ENCODE measurements at places on chromosomes 6 and 20.

GRCh38 chr6:107704347-107705013 is 119.6 kb downstream of the SCML4 start:
- no peak for DNase-seq

DNA sequence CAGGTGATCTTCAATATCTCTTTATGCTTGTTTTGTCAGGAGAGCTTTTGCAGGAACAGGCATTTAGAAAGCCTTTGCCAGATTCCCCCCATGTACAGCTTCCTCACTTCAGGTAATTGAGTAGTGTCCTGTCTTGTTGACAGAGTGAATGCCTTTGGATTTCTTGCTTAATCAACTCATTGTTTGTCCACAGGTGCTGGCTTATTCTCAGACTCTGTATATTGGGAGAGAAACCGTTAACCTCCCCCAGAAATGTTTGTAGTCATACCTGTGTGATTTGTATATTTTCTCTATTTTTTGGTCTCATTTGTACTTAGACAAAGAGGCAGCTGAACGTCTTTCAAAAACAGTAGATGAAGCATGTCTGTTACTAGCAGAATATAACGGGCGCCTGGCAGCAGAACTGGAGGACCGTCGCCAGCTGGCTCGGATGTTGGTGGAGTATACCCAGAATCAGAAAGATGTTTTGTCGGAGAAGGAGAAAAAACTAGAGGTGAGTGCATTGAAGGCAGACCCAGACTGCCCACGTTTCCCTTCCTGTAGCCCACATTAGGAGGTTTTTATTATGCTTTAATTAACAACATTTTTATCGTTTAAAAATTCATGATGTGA is 32.3 kb downstream of the RPRD1B start:
- DNase-seq, result no peak

- DNase-seq, result no peak
Observed at GRCh38 chr6:43373252-43373875, 3.9 kb upstream of the ZNF318 start.

DNA sequence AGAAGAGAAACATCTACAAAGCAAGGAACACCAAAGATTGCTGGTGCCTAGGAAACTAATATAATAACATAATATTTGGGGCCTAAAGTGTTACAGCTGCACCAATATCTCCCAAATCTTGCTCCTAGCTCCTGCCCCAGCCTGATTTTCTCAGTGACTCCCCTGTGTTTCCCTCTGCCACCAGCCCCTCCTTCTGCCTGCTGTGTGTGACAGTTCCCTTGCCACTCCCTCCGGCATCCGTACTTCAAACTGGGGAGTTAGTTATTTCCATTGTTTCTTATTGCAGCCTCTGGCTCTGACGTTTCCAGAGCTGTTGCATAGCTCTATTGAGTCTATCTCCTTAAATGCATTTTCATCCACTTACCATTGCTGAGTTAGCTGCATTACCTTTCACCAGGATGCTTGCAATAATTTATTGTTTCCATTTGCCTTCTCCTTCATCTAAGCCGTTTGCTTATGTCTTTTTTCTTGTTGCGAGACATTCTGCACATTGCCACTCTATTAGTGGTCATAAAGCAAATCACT is 43.1 kb downstream of the ESR1 start:
- no peak for DNase-seq

GRCh38 chr6:43588194-43588593 is 12.2 kb downstream of the POLH start:
- DNase-seq, result no peak

- no peak for DNase-seq
Observed at GRCh38 chr6:141088171-141088570, 1044.6 kb upstream of the GJE1 start.

DNA sequence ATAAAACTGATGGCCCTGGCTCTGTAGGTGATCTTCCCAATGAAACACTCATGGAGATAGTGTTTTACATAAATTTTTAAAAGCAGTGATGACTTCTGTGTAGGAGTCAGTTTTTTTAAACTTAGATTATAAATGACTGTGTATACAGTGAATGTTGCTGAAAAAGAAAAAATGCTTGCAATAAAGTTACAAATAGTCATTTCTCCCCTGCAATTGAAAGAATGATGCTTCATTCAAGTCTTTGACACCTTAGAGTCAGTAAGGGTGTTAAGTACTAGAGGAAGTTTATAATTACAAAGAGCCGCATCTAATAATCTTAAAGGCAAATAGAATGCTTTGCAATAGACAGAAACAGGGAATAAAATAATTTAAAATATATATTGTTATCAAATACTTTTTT is 27.6 kb downstream of the ZNF292 start:
- no peak for DNase-seq

GRCh38 chr20:4966826-4967751 is 34.2 kb downstream of the SLC23A2 start:
- no peak for DNase-seq

DNA sequence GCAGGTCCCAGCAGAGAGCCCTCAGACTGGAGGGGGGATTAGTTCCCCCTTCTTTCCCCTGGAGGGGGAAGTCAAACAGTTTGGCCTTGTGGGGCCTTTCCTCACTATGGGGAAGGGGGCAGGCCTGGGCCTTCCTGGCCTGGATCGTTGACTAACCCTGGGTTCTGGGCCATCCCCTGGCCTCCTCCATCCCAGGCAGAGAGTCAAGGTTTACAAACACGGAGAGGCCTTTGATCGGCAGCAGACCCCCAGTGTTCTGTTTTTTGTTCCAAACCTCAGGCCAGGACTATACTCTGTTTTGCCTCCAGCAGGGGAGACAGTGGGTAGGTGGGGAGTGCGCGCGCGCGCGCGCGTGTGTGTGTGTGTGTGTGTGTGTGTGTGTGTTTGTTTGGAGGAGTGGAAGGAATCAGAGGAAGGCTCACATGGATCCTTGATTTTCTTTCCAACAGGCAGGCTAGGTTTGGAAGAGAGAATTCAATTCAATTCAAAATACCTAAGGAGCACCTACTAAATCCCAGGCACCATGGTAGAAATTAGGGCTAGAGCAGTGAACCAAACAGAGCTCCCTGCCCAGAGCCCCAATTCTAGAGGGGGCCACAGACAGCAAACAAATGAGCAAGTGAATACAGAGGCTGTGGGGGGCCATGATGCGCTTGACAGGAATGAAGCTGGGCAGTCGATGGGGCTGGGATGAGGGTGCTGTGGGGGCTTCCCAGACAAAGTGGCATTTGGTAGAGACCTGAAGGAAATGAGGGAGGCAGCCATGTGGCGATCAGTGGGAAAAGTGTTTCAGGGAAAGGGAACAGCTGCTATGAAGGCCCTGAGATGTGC is 14.8 kb downstream of the TP53RK start:
- no peak for DNase-seq

DNA sequence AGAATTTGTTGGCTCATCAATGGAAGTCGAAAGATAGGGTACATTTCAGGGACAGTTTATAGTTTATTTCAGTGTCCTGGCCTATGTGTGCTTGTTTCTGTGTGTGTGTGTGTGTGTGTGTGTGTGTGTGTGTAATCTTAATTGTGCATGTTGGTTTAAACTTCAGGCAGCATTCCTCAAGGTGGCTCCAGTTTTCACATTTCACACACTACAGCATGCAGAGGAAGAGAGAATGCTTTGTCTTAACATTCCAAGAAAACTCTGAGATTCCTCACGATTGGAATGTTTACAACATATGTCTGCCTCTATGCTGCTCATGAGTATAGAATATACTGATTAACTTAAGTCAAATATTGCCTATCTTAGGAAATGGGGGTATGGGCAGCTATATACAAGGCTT is 332.6 kb upstream of the EPHA7 start:
- DNase-seq, result no peak

- DNase-seq, result no peak
Observed at GRCh38 chr20:54004445-54004844, 65.9 kb downstream of the BCAS1 start.

DNA sequence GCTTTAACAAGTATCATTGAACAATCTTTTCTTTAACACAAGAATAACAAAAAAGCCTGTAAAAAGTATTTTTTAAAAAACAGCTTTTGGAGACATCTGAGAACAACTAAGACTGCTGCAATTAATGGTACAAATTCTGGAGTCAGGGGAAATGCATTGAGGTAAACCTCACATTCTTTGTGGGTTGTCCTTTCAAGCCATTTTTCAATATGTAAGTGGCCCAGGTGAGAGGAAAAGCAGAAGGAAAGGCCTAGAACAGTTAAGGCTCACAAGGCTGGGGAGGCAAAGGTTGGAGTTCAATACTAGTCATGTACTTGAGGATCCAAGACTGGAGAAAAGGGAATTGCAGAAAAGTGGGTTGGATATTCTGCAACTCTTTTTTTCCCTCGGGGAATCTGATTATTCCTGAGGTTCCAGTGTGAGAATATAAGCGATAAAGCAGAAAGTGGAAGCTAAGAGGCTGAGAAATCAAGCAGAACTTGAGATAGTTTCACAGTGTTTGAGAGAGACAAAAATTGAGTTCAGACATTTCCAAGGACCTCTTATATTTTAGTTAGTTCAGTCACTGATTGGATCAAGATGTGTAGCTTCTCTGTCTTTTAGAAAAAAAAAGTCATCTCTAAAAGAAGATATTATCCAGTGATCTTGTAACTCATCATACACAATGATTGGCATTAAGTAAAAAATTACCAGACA is 25.0 kb upstream of the TXLNB start:
- DNase-seq, result no peak

- no peak for DNase-seq
Observed at GRCh38 chr20:48486065-48486464, 341.7 kb downstream of the PREX1 start.

DNA sequence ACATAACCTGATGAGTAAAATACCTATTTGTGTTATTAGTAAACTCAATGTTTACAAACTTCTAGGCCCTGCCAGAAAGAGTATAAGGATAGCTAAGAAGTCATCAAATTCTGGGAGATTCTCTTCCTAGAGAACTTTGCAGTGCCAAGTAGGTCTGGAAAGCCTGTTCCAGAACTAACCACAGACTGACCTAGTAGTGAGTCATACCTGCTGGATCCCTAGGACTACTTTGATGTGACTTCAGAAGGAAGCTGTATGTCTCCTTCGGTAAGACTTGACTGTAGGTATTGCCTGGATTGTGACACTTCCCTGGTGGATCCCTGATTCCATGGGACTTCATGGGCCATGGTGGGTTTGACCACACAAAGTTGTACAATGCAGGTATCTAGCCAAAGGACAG is 131.7 kb downstream of the DNAH8 start:
- no peak for DNase-seq

DNA sequence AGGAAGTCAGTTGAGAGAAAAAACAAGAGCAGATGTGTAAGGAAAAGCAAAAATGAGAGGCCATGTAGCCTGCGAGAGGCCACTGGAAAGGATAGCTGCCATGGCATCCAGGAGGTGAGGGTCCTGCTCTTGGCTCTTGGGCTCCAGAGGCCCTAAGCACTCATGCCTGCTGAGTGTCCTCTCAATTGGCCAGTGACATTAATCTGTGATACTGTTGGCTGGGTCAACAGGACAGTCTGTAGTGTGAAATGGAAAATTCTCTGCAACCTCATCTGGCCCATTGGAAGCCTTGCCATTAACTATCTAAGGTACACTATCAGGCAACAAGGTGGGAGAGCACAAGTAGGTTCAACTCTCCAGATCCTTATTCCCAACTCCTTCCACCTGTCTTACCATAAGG is 180.9 kb downstream of the LY86 start:
- DNase-seq, result no peak

DNA sequence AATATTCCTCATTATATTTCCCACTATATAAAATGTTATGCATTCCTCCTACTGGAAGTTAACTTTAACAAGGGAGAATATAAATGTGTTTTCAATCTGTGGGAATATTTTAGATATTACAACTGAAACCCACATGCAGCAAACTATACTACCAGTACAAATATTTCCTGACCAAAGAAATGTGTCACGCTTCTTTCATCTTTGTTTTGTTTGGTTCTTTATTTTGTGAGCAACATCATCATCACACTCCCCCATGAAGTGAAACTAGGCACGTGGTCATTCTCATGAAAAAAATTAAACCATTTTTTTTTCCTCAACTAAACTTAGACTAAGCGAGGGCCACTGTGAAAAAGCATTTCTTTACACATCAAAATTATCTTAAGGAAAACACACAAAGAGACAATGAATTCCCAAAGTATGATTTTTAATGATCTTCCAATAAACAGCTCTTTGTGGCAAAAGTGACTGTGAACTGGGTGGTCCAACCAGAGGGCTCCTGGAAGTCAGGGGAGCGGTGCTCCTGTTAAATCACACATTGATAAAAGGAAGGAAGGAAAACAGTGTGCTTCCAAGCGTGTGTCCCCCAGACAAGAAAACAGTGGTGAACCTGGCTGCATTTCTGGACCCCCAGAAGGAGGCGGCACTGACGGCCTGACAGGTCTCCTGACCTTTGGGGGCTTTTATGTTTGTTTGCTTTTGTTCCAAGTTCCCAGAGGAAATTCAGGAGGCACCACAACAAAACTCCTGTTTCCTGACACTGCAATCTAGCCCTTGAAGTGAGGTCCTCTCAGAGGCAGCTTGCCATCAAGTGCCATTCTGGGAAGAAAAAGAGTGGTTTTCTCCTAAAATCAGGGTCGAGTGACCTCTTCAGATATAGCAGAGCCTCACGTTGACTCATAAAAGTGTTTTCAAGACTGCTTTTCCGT is 166.8 kb upstream of the FOXQ1 start:
- DNase-seq, result no peak

Data from NCI-H1092 (cell line).